ENCODE measurements at places on chromosomes 2 and 18.

DNA sequence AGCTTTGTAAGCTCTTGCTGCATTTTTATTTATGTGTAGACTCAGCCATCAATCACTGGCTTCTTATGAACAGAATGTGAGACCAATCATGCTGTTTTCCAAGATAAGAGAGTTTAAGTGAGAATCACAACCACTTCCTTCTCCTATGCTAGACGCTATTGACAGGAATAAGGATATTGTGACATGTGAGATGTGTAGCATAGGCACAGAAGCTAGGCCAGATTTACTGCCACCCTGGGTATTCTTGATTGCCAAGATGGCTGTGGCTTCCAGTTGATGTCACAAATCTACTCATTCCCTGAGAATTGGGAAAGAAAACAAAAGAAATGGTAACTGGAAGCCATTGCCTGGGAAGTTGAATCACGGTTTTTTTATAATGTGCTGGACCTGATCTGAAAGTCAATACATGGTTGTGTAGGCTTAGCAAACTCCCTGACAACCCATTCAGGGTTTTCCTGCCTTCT is 49.9 kb downstream of the RAB27B start:
- no peak for DNase-seq

DNA sequence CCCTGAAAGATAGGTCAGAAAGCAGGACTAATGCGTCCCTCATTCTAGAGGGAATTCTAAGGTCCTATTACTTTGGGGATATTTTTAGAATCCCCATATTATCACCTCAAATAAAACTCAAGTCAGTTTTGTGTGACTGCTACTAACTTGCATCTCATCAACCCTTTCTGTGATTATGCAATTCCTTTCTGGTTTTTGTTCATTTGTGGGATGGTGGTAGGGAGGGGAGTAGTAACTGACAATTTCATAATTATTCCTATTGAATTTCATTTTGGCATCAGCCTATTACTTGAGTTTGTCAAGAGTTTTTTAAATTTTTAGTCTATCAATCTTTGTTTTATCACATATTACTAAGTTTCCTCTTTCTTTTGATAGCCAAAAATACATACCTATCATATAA is 28.4 kb upstream of the TANK start:
- DNase-seq: no peak

DNA sequence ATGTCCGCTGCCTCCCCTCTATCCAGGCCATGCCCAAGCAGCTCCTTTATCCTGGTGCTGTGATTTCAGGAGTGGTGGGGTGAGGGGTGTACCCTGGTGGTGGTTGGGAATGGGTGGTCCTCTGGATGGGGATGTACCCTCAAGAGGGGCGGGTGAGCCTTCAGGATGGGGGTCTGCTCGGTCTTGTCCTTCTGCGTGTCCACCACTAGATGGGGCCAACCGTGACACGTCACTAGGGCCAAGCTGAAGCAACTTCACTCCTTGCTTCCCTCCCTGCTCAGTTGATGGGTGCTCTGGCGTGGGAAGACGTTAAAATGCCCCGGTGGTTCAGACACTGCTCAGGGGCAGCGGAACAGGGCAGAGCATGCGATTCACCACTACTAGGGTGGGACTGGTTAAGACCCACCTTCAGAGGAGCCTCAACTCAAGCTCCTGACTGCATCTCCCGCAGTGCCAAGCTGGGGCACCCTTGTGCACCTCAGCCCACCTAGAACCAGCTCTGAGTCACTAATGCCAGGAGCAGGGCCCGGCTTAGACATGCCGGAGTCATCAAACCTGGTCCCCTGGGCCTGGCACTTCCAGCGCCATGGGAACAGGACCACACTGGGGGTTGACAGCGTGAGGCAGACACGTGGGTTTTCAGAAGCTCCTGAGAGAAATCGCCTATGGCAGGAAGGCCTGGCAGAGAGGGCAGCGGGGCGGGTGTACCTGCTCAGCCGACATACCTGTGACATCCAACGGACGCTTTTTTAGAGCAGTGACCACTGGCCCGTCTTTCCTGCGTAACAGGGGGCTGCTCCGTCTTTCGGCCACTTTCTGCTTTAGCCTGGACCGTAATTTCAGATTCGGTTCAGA is 256.7 kb downstream of the HDAC4 start:
- no peak for DNase-seq

DNA sequence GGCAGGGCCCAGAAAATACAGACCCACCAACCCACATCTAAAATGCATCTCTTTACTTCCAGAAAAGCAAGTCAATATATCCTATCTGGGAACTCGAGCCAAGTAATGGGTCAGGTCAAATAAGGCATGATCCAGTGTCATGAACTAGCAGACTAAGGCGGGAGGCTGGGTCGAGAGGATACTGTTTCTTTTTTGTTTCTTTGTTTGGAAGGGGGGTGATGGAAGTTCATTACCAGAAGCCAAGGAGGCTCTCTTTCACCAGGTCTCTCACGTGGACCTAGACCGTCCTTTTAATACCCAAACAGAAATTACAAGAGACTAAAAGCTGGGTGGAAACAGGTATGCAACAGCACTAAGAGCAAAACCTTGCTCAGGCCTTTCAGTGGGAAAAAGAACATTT is 108.3 kb downstream of the HDAC4 start:
- no peak for DNase-seq

DNA sequence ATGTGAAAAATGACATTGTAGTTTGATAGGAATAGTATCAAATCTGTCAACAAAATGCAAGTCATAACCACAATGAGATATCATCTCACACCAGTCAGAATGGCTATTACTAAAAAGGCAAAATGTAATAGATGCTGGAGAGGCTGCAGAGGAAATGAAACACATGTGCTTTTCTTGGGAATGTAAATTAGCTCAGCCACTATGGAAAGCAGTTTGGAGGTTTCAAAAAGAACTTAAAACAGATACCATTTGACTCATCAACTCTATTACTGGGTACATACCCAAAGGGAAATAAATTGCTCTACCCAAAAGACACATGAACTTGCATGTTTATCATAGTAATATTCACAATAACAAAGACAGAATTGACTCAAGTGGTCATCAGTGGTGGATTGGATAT is 572.6 kb downstream of the TRIB2 start:
- no peak for DNase-seq

DNA sequence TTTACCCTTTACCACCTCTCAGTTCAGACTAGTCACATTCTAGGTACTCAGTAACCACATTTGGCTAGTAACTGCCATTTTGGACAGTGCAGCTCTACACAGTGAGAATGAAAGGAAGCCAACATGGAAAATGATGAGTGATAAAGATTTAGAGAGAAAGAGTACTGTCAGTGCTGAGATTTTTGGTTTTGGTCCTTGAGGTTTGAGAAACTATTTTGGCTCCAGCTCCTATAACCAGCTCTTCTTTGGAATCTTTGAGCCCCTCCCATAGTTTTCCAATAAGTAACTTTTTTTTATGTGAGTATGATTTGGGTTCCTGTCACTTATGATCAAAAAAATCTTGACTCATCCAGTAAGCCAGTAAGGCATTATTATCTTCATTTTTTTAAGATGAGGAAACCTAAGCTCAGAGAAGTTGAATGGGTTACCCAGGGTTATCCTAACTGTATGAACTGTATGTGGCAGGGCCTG is 173.0 kb downstream of the BABAM2 start:
- no peak for DNase-seq

DNA sequence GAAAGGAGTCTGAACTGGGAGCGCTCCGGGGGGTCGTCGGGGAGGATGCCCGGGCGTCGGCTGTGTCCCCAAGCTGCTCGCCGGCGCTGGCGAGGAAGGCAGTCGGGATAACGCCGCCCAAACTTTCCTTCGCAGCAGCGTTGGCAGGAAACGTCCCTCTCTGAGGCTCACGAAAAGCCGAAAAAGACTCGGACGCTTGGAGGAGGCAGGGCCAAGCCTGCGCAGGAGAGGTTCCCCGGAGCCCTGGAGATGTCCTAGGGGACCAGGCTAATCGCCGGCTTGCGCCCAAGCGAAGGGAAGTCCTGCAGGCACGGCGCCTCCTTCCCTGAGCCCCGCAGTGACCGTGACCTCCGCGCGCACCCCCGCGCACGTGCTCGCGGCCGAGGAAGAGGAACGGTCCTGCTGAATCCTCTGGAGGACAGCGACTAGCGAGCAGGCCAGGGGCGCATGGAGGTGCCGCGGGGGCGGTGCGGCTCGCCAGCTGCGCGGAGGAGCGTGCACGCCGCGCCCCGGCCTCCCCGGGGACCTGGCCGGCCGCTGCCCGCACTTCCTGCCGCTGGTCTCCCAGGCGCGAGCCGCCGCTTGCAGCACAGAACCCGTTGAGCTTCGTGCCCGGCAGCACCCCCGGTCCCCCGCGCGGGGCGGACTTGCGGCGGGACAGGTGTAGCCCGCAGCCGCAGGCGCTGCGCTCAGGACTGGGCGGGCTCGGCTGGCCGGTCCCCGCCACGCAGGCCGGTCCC is at the start of gene SH3RF3:
Gene SH3RF3 (plus strand): TSS at position 590 of the 740 bp plus-strand sequence.
- no peak for DNase-seq

DNA sequence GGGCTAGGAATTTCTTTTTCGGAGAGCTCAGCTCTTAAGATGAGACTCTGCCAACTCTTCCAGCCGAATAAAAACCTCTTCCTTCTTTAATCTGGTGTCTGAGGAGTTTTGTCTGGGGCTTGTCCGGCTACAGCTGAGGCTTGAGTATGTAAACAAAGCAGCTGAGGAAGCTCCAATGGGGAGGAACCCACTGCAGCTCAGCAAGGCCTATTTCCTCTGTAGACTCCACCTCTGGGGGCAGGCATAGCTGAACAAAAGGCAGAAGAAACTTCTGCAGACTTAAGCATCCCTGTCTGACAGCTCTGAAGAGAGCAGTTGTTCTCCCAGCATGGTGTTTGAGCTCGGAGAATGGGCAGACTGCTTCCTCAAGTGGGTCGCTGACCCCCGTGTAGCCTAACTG is 838.7 kb downstream of the CCDC85A start:
- DNase-seq: no peak

Data from effector memory CD4-positive, alpha-beta T cell (primary cell).